Right lung (tissue), 10 donors: ENCODE measurements at places on chromosomes 4 and X. TPM values are rescaled to one million over a fixed set of nuclear protein-coding genes. Genes with fewer than 3 reads are reported as not detected.

CXorf65 gene
- not detected for polyA plus RNA-seq

DDX3X gene
- polyA plus RNA-seq, result 268 TPM

PNMA5 gene
- 0.11 TPM for polyA plus RNA-seq

RASGEF1B gene
- polyA plus RNA-seq, result 7.0 TPM

PAPSS1 gene
- polyA plus RNA-seq, result 73.5 TPM

SPATA18 gene
- polyA plus RNA-seq, result 8.1 TPM

IQCM gene
- not detected for polyA plus RNA-seq

HTR2C gene
- polyA plus RNA-seq, result 0.48 TPM

UGT8 gene
- polyA plus RNA-seq, result 10.7 TPM

XAGE1B gene
- not detected for polyA plus RNA-seq

CFAP97 gene
- polyA plus RNA-seq, result 49.1 TPM

TRIML2 gene
- polyA plus RNA-seq, result 0.40 TPM

SPANXB1 gene
- polyA plus RNA-seq, result not detected

DGAT2L6 gene
- not detected for polyA plus RNA-seq

PNCK gene
- polyA plus RNA-seq, result 1.1 TPM

UGT2A3 gene
- polyA plus RNA-seq, result 2.5 TPM
